ENCODE measurements at places on chromosomes 7 and 10.
A peak's percentile ranks its signal among the peaks of the same experiment; 100 is the strongest.

DNA sequence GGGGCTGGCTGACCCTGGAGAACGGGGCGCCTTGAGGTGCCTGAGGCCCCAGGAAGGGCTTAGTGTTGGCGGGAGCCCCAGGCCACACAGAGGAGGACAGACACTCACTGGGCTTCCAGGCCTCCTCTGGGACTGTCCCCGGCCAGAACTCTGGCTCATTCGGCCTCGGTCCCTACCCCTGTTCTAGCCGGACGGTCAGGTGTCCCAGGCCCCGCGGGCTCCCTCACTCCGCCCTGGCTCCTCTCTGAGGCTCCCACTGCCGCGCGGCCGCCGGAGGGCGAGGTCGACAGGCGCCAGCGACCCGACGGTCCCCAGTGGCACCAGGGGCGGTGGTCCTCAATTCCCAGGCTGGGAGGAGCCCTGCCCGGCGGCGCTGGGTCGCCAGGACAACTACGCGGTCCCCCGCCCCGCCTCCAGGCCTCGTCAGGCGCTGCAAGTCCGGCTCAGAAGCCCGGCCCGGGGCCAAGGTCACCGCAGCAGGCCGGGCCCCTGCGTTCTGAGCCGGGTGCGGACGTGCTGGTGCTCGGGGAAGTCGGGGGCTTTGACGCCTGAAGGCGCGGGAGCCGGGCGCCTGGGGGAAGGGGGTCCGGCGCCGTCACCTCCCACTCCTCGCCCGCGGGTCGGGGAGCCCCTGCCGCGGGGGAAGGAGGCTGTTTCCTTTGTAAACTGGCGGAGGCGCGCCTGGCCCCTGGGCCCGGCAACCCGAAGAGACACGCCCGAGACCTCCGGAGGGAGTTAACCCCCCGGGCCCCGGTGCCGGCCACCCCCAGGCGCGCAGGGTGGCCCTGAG lies 1.1 kb upstream of the PWWP2B start:
- peak; percentile 55 for DNase-seq

DNA sequence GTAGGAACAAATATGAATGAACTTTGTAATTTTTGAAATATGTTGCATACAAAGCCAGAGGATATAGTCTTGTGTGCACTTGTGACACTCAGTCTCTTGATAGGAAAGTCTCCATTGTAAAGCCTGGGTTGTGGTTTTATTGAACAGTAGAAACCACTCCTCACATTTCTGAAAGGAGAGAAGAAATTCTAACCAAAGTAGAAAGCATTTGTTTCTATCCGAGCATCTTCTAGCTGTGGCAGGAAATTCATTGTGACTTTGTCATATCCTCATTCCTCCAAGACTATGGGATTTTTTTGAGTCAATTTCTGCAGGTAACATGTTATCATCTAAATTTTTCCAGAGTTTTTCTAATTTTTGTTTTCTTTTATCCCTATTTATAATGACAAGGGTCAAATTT lies 55.5 kb upstream of the NCF1 start:
- DNase-seq = no peak

DNA sequence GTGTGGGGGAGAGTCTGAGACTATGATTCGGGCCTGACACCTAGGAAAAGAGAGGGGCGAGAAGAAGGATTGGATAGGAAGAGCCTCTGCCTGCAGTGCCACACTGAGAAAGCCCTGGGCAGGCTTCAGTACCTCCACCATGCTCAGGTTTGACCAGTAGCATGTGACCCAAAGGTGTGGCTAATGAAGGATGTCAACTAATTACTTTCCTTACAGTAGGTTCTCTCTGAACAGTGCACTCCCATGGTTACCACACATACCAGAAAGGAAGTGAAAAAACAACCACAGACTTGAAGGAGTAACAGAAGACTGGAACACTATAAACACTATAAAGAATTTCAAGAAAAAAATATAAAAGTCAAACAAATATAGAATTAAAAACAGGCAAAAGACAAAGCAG lies 46.2 kb downstream of the SEM1 start:
- DNase-seq = no peak

DNA sequence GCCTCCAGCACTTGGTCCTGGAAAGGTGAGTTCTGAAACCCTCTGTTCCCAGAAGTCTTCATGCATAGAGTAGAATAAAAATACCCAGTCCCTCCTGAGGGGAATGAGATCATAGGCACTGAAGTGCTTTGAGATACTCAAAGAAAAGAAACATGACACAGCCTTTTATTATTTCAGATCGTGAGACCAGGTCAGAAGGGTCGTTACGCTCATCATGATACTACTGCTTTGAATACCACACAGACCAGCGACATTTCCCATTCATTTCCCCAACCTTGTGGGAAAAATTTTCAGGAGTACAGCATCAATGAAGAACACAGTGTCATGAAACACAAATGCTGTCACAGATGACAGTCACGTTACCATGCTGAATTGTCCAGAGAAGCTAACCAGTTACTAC lies 15.0 kb downstream of the CLRN3 start:
- DNase-seq = no peak

DNA sequence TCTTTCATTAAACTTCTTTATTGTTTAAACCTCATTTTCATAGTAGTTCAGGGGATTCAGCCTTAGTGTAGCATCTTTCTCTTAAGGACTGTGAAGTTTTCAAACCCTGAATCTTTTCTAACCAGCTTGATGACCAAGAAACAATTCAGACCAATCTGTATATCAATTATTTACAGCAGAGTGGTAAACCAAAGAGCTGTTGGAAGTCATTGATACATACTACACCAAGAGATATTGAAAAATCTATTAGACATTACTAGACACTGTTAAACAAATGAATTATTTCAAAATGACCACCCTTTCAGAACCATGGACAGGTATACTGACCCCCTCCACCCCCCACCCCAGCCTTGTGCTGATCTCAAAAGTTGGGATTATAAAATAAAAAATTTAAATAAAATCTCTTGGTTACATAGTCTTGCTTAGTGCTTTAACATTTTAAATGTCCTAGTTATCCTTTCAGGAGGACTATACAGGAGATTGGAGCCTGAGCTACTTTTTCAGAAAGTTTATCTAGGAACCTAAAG lies 143.9 kb upstream of the LSM8 start:
- no peak for DNase-seq
